ENCODE measurements at places on chromosomes 2 and 18.

DNA sequence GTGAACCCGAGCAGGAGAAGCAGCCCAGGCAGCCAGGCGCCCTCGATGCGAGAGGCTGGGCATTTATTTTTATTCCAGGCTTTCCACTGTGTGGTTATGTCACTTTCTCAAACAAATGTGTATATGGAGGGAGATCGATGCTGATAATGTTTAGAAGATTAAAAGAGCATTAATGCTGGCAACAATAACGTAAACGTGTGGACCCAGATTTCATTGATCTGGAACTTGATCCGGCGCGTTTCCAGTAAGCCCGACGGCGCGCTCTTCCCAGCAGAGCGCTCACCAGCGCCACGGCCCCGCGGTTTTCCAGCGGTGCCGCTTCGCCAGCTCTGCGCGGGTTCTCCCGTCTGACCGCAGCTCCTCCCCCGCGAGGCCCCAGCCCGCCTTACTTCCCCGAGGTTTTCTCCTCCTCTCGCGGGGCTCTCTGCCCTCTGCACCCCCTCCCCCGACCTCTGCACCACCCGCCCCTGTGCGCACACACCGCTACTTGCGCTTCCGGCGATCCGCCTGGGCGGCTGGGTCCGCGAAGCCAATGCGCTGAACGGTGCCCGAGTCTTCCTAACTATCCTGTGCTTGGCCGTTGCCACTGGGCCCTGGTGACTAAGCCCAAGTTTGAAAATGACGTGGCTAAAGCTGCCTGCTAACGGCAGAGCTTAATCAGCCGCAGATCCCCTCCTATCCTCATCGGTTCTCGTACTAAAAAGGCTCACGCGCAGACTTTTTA lies 6.1 kb downstream of the ONECUT2 start:
- DNase-seq, result no peak

DNA sequence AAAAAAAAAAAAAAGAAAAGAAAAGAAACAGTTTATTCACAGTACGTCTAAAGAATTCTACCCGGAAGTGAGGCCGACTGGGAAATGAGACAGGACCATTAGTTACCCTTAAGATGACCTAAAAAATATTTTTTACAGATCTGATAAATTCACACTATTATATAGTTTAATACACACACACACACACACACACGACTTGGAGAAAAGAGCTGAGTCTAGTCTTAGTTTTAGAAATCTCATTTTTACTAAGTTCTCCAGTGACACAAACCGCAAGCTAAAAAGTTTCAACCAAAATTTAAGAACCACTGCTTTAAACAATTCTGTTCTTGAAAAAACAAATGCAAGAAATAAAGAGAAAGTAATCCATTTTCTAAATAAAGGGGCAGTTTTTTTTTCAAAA lies 27.1 kb downstream of the ST3GAL5 start:
- peak; percentile 33 for DNase-seq

- DNase-seq, result no peak
Measured at GRCh38 chr2:23548143-23548769, 163.3 kb downstream of the KLHL29 start.

DNA sequence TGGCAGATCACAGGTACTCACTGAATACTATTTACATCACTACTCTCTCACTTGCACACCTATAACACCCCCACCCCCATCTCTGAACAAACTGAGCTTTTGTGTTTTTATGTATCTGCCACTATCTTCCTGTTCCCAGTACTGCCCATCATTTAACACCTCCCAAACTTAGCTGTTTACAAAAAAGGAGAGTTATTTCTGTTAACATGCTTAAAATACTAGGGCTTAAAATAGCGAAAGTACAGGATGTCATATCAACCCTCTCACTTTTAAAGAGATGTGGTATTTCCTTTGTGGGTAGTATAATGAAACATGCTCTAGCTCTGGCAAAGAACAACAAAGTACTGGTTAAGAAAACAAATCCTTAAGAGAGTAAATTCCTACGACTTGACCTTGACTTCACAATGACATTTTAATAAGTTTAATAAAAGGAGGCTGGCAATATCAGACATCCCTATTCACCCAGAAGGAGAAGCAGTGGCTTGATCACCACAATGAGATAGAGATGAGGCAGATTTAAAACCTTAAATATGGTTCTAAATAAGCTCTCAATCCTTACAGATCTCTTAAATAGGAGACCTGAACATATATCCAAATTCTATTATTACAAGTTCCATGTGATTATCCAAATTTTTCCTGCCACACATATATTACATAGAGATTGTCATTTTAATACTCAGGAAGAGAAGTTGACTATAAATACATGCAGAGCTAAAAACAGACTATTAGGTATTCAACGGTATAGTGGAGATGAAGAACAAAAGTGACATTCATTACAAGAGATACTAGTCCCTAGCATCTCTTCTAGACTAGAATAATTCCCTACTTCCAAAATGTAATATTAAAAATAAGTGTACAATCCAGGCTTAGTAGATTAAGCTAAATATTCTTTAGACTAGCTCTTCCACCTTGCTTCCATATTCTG lies 36.9 kb downstream of the TRAK2 start:
- DNase-seq, result no peak

DNA sequence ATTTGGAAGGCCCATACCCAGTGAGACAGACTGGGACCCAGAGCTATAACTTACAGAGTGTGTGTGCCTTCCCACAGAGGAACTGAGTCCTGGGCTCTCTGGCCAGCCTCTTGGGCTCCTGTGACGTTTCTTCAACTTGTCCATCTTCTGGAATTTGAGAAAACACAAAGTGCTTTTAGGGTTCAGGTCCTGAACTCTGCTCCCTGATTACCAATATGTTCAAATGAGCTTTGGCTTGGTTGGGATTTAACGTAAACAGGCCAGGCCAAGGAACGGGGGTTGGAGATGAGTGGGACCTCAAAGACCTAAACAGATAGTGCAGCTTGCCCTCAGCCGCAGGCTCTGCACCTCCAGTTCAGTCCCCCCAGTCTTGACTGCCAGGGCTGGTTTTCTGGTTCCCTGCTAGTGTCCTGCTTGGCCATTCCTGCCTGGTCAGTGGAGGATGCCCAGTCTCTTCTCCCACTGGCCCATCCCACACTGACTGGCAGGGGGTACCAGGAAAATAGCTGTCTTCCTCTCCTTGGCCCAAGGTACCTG lies 44.9 kb downstream of the TMEM17 start:
- no peak for DNase-seq

DNA sequence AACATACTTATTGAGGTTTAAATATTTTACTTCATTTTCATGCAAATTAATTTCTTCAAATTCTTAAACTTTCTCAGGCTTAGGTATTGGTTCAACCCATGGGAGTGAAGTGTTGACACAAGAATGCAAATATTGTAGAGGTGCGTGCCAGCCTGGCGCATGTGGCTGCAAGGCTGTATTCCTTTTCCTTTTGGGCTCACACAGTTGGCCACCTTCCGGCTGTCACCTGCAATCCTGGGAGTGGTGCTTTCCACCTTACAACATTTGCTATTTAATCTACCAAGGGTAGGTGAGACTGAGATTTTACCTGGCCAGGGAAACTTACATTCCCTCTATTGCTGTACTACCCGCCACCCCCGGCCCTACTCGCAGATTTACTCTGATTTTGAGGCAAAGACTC lies 141.1 kb downstream of the DCC start:
- no peak for DNase-seq

GRCh38 chr2:71777946-71778345 lies 324.6 kb downstream of the DYSF start:
- no peak for DNase-seq

- DNase-seq, result no peak
Measured at GRCh38 chr2:55838653-55839052, 84.9 kb downstream of the EFEMP1 start.

GRCh38 chr18:54712306-54712705 lies 116.0 kb upstream of the RAB27B start:
- DNase-seq, result no peak

GRCh38 chr2:45014016-45014702 lies 4.9 kb upstream of the SIX2 start:
- no peak for DNase-seq
